Naive thymus-derived CD8-positive, alpha-beta T cell (primary cell): ENCODE measurements at places on chromosomes 2 and 18. TPM values are rescaled to one million over a fixed set of nuclear protein-coding genes. Genes with fewer than 3 reads are reported as not detected.
A peak's percentile ranks its signal among the peaks of the same experiment; 100 is the strongest.

DNA sequence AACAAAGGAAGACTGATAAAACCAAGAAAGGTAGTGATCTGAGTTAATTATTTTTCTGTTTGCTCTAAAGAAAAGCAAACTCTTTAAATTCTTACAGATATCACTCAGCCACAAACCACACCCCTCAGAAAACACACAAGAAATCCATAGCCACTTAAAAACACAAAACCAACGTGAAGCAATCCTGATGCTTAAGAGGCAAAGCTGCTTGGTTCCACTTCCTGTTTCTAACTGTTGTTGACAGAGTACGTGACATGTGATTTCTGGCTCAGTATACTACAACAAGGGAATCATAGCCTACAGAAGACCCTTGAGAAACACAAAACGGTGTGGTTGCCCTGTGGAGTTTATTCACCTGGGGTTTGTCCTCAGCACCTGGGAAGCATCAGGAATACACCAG, 240.9 kb upstream of the APCDD1 start:
- peaks cover 3% of the 10 kb centered on the region for H3K27me3 ChIP-seq
- H3K27ac ChIP-seq: no peak overlapping the region
- peak; percentile 9 for DNase-seq

DNA sequence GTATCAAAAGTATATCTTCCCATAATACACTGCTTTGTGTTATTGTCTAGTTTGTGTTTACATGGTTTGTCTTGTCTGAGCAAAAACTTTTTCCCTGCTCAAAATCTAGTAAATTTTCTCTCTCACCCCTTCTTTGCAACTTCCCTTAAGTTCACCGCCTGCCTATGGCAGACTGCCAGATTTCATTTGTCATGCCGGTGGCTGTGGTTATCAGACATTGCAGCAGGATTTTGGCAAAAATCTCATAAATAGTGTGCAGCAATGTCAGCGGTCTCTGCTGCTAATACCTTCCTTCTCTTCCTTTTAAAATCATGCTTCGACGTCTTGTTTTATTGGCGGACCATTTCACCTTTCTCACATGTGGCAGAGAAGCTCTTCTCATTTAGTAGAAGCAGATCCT, 45.6 kb upstream of the TMEM178A start:
- H3K36me3 ChIP-seq: no peaks in the 10 kb centered on the region
- H3K4me3 ChIP-seq: no peak overlapping the region
- peaks cover 14% of the 10 kb centered on the region for H3K27me3 ChIP-seq

DNA sequence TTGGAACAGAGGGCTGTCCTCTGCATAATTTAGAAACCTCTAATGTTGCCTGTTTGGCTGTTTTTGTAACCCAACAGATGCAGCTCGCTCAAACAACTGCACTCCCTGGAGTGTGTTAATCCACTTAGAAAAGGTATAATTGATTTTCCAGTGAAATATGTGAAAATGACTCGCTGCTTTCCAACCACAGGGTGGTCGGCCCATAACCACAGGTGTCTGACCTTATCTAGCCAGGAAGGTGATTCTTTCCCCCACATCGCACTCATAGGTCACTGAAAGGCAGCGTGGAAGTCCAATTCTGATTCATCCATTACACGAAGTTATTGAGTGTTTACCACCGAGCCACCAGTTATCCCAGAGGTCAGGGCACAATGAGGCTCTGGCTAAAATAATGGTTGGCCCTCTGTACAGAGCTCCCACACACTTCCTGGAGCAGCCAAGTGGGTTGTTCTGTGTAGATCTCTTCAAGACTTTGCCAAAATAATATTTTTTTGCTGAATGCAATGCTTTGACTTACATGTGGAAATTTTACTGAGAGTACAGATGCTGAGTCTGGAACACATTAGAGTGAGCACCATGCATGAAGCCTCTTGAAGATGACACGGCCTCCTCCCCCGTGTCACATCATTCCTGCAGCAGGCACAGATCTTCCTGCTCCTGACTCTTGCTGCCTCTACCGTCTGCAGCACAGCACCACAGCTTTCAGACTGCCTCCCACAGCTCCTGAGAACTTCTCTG, 396.2 kb downstream of the ZNF516 start:
- H3K27ac ChIP-seq: no peak overlapping the region
- DNase-seq: no peak
- H3K36me3 ChIP-seq: peaks cover 5% of the 10 kb centered on the region
- H3K4me1 ChIP-seq: no peaks in the 10 kb centered on the region

The ARHGEF33 gene
- total RNA-seq: 1.0 TPM

- no peaks in the 10 kb centered on the region for H3K36me3 ChIP-seq
- H3K27me3 ChIP-seq: no peaks in the 10 kb centered on the region
- peaks cover 18% of the 10 kb centered on the region for H3K4me1 ChIP-seq
- peak overlapping the region; percentile 10 for H3K4me3 ChIP-seq
Measured at GRCh38 chr2:239412905-239413603, 12.2 kb upstream of the HDAC4 start.

DNA sequence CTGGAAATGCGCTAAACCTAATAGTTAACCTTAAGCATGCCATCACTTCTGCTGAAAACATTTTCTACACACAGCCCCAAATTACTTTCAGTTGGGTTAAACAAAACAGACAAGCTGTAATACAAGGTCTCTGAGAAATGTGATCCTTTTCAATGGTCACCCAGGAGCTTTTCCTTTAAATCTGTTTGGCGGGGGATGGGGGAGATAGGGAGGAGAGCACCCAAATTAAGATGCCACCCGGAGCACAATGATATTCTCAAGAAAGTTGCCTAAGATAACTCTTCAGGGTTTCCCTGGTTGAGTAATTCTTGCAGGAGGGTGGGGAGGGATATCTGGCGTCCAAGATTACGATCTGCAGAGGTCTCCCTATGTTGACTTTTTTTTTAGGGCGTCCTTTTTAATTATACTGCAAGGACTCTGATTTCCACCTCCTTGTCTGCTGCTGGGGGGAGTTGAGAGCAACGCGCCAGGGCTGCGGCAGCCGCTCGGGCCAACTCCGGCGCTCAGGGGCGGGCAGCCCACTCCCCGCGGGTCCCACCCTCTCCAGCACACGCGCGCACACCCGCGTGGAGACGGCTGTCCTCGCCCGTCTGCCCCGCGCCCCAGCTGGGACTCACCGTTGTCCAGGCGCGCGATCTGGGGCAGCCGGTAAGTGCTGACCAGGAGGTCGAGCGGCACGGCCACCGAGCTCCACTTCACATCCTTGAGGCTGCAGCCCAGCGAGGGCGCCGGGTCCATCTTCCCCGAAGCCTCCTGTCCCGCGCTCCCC, 807 bp downstream of the GAREM1 start:
- H3K27ac ChIP-seq: peak overlapping the region; percentile 54
- H3K4me1 ChIP-seq: peaks cover 30% of the 10 kb centered on the region
- H3K4me3 ChIP-seq: peak overlapping the region; percentile 80
- H3K27me3 ChIP-seq: peaks cover 26% of the 10 kb centered on the region
- no peaks in the 10 kb centered on the region for H3K36me3 ChIP-seq

DNA sequence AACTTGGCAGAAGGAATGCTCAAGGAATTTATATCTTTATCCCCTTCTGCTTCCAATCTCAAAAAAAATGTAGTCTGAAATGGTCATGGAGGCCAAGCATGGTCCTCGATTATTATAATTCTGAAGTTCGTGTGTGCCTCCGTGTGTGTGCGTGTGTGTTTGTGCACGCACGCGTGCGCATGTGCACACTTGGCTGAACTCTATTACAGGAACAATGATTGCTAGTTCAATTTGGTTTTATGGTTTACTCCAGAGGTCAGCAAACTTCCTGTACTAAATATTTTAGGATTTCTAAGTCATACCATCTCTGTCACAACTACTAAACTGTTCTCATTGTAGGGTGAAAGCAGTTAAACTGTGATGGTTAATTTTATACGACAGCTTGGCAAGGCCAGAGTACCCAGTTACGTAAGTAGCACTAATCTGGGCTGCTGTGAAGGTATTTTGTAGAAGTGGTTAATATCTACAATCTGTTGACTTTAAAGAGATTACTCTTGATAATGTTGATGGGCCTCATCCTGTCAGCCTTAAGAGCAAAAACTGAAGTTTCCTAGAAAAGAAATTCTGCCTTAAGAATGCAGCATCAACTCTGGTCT, 5.8 kb upstream of the MARCHF7 start:
- no peak for DNase-seq
- H3K36me3 ChIP-seq: no peaks in the 10 kb centered on the region
- H3K27me3 ChIP-seq: no peaks in the 10 kb centered on the region
- H3K27ac ChIP-seq: no peak overlapping the region
- H3K4me3 ChIP-seq: no peak overlapping the region
- H3K4me1 ChIP-seq: peaks cover 2% of the 10 kb centered on the region

- no peak for DNase-seq
- H3K27ac ChIP-seq: no peak overlapping the region
- no peaks in the 10 kb centered on the region for H3K27me3 ChIP-seq
- no peaks in the 10 kb centered on the region for H3K4me1 ChIP-seq
- no peak overlapping the region for H3K4me3 ChIP-seq
- no peaks in the 10 kb centered on the region for H3K36me3 ChIP-seq
Measured at GRCh38 chr2:187364696-187365095, 83.4 kb downstream of the CALCRL start.

DNA sequence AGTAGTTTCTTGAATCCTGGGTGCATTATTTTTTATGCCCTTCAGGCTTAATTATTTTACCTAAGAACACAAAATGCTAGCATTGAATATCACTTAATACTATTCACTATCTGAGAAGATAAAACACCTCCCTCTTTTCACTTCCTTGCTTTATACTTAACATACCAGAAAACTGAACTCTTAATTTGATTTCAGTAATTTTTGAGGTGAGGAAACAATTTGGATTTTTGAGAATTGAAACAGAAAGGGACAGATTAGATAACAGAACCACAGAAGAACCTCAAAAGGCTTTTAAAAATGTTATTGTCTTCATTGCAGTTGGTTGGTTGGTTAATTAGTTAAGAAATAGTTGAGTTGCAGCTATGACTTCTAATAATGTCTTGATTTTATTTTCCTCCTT, 69.5 kb downstream of the GPD2 start:
- H3K27ac ChIP-seq: no peak overlapping the region
- no peak overlapping the region for H3K4me3 ChIP-seq
- no peak for DNase-seq
- H3K36me3 ChIP-seq: peaks cover 11% of the 10 kb centered on the region

GRCh38 chr2:16014802-16015201, 74.5 kb downstream of the MYCN start:
- peaks cover 16% of the 10 kb centered on the region for H3K27me3 ChIP-seq
- DNase-seq: no peak
- H3K4me1 ChIP-seq: peaks cover 9% of the 10 kb centered on the region
- peaks cover 4% of the 10 kb centered on the region for H3K36me3 ChIP-seq

DNA sequence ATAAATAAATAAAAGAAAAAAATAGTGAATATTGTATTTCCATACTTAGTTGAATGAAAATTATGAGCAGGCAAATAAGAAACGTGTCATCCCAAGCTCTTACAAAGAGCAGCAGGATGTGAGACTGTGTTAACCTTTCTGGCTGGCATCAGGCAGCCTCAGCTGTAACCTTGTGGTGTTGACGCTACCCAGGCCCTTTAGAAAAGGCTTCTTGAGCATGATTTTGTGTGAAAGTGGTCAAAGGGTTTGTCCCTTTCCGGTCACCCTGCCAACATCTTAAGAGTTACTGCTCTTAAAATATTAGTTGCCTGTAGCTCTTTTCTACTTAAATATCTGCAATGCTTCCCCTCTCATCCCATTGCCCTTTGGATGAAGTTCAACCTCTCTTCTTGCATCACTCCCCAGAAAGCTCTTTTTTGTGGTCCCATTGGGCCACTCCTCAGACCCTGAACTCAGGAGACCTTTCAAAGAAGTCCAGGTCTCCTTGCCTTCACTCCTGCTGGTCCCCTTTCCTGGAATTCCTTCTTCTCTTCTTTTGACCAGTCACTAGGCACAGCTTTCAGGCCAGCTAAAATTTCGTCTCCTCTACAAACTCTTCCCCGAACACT, 35.0 kb downstream of the RHOB start:
- no peak overlapping the region for H3K4me3 ChIP-seq
- DNase-seq: no peak
- H3K27ac ChIP-seq: no peak overlapping the region
- H3K27me3 ChIP-seq: peaks cover 3% of the 10 kb centered on the region

DNA sequence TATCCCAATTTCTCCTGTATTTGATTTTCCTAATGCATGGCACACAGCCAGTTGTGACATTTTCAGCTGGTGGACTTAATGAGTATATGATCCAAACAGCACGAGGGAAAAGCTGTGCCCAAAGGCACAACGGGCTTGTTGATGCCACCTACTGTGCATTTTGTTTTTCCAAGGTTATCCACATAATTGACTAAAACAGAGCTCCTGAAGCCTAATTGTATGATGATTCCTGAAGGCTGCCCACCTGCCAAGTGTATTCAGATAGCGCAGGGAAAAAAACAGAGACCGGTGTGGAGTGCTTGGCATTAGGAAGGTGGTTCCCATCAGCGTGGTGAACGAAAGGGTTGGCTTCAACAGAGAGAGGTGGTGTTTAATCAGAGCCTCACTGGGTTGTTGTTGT, 14.9 kb downstream of the RBMS1 start:
- no peaks in the 10 kb centered on the region for H3K27me3 ChIP-seq
- H3K27ac ChIP-seq: no peak overlapping the region
- H3K4me3 ChIP-seq: no peak overlapping the region
- H3K36me3 ChIP-seq: peaks cover 5% of the 10 kb centered on the region

- H3K4me3 ChIP-seq: no peak overlapping the region
- no peak for DNase-seq
- no peak overlapping the region for H3K27ac ChIP-seq
Measured at GRCh38 chr2:144213797-144214196, 306.1 kb downstream of the ZEB2 start.

DNA sequence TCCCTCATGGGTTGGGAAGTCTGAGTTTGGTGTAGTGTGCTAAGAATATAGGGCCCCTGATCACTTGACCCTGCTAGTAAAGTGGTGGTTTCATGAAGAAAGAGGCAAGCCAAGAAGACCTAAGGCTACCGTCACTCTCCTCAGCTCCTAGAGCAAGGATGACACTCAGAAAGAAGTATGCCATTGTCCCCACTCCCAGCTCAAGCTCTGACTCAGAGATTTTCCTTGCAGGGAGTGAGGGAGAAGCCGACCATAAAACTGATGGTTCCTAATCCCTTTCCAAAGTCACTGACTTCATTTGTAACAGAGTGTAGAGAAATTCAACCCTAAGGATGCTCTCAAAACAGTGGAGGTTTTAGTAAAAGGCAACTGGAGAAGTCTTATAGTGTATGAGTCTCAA, 80.9 kb downstream of the ICA1L start:
- H3K27me3 ChIP-seq: no peaks in the 10 kb centered on the region
- no peaks in the 10 kb centered on the region for H3K4me1 ChIP-seq
- DNase-seq: no peak
- H3K27ac ChIP-seq: peak overlapping the region; percentile 54
- peaks cover 20% of the 10 kb centered on the region for H3K36me3 ChIP-seq

- no peaks in the 10 kb centered on the region for H3K4me1 ChIP-seq
- DNase-seq: no peak
- H3K4me3 ChIP-seq: no peak overlapping the region
- no peaks in the 10 kb centered on the region for H3K27me3 ChIP-seq
- H3K27ac ChIP-seq: no peak overlapping the region
Measured at GRCh38 chr2:238570391-238570790, 143.7 kb downstream of the ASB1 start.

- no peak for DNase-seq
- peaks cover 7% of the 10 kb centered on the region for H3K27me3 ChIP-seq
- H3K36me3 ChIP-seq: no peaks in the 10 kb centered on the region
- no peak overlapping the region for H3K27ac ChIP-seq
- H3K4me3 ChIP-seq: no peak overlapping the region
Measured at GRCh38 chr18:35827903-35828275, 144.6 kb upstream of the RMP24 start.

- no peaks in the 10 kb centered on the region for H3K4me1 ChIP-seq
- no peak overlapping the region for H3K27ac ChIP-seq
- H3K4me3 ChIP-seq: no peak overlapping the region
- H3K36me3 ChIP-seq: no peaks in the 10 kb centered on the region
Measured at GRCh38 chr18:40751186-40751585, 1203.8 kb upstream of the PIK3C3 start.

- H3K27ac ChIP-seq: no peak overlapping the region
- peaks cover 38% of the 10 kb centered on the region for H3K4me1 ChIP-seq
- H3K36me3 ChIP-seq: peaks cover 10% of the 10 kb centered on the region
- H3K4me3 ChIP-seq: peak overlapping the region; percentile 3
- H3K27me3 ChIP-seq: no peaks in the 10 kb centered on the region
Measured at GRCh38 chr2:176291335-176291734, 22.1 kb downstream of the MTX2 start.
